DMS79 (cell line): ENCODE measurements at places on chromosomes 2 and 18.

DNA sequence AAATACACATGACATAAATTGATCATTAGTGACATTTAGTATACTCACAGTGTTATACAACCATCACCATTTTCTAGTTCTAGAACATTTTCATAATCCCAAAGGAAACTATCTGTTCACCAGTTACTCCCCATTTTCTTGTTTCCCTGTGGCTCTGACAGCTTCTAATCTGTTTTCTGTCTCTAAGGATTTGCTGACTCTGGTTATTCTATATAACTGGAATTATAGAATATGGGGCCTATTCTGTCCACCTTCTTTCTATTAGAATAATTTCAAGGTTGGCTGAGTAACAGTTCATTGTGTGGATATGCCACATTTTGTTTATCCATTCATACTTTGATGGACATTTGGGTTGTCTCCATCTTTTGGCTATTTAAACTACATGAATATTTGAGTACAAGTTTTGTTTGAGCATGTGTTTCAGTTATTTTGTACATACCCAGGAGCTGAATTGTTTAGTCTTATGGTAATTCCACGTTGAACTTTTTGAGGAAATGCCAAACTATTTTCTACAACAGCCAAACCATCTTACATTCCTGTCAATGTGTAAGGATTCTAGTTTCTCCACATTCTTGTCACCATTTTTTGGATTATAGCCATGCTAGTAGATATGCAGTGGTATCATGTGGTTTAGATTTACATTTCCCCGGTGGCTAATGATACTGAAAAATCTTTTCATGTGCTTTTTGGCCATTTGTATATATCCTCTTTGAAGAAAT, 20.5 kb downstream of the KIAA1328 start:
- DNase-seq: no peak

DNA sequence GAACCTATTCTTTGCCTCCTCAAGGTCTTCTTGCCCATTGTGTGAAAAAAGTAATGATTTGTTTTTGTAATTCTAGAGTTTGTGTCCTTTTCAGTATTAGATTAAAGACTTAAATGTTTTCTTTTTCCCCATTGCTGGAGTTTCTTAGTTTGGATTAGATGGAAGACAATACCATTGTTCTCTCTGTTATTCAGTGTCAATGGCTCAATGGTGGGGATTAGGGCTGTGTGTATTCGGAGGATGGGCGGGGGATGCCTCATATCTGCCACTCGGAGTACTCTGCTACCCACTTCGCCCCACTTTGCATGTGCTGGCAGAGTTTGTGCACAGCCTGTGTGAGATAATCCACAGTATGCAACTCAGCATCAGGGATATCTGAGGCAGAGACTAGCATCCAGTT, 90.1 kb downstream of the KLHL29 start:
- no peak for DNase-seq

DNA sequence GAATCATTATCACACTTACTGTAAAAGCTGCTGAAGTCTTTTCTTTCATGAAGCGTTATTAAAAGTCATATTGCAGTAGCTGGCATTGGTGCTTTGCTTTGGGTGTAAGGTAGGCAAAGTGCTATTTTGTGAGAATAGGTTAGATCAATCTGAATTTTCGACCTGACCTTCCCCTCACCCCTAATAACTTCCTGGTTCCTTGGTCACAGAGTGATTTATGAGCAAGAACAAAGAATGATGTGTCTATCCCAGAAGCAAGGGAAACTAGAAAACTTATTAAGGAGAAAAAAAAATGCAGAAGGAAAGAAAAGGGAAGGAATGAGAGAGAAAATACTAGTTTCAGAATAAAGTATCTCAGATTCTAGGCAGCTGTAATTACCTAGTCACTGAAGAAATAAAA, 163.1 kb upstream of the MEIS1 start:
- no peak for DNase-seq

DNA sequence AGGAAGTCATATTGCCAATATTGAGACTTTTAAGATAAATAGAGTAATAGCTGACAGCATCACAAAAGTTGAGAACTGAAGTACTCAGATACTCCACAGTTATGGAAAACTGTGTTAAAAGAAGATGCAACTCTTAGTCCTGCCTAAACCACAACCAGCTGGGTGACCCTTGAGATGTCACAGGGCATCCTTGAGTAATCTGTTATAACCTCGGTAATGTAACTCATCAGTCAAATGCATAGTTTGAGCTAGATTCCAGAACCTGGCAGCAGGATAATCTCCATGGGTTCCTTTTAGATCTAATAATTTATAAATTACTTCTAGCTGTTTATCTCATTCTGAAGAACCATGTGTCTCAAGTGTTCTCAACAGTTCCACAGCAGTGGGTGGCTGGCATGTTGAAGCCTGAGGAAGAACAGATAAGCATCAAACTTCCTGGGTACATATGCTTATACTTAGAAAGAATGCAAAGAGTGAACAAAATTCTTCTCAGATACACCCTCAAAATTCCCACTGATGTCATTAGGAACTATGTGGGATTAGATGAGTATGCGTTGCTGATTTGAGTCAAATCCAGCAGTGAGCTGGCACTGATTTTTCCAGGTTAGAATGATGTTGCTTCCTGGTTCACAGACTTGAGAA, 304.1 kb upstream of the ERBB4 start:
- no peak for DNase-seq

DNA sequence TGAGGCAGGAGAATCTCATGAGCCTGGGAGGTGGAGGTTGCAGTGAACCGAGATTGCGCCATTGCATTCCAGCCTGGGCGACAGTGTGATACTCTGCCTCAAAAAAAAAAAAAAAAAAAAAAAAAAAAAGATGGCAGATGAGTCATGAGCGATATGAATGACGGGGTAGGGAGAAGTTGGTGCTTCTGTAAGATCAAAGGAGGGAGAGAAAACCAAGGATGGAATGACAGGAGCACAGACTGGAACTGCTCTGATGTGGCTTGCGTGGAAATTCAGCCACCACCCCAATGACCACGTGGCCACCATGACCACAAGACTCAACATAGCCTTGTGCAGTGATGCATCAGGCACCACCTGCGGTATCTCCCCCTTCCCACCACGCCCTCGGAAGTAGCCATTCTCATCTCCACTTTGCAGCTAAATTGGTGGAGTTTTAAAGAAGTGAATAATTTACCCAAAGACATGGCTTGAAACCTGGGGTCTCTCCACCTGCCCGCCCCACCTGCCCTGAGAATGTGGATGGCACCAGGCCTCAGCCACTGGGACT, 96.0 kb downstream of the ACKR3 start:
- no peak for DNase-seq

- DNase-seq: peak; percentile 91
These were observed 91.9 kb downstream of the PPP1R1C start for GRCh38 chr2:182077448-182078142.

- DNase-seq: peak; percentile 10
These were observed 96.8 kb downstream of the UBE2E3 start for GRCh38 chr2:181077128-181077709.

- peak; percentile 61 for DNase-seq
These were observed 26.3 kb downstream of the TUBB6 start for GRCh38 chr18:12334366-12334808.

GRCh38 chr2:8406271-8406670, 275.6 kb upstream of the ID2 start:
- no peak for DNase-seq

DNA sequence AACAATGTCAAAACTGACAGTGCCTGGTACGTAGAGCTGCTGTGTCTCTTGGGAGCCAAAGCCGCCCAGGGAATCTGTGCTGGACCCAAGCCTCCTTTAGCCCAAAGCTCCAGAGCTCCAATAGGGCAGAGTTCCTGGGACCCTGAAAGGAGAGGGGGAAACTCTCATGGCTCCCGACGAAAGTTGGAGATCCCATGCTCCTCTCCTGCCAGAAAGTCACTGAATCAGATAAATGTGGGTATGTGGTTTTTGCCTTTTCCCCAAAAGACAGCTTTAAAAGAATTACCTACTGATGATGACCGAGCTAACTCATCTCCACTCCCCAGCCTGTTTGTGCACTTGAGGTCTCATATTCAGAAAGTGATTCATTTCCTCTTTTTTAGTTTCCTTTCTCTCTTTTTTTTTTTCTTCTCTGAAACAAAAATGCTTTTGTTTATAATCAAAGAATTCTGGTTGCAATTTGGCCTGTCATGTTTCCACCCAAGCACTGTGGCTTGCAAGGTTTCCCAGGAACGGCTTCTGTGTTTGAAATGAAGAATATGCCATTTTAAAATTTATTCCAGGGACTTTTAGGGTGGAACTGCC, 14.1 kb upstream of the PMAIP1 start:
- no peak for DNase-seq

- no peak for DNase-seq
These were observed 163.5 kb downstream of the RNF152 start for GRCh38 chr18:61729322-61729721.

GRCh38 chr18:59696311-59697235, 650 bp downstream of the CCBE1 start:
- DNase-seq: no peak

GRCh38 chr2:156077041-156077742, 255.3 kb downstream of the NR4A2 start:
- DNase-seq: no peak

GRCh38 chr2:12304564-12305171, 412.1 kb upstream of the TRIB2 start:
- DNase-seq: no peak

DNA sequence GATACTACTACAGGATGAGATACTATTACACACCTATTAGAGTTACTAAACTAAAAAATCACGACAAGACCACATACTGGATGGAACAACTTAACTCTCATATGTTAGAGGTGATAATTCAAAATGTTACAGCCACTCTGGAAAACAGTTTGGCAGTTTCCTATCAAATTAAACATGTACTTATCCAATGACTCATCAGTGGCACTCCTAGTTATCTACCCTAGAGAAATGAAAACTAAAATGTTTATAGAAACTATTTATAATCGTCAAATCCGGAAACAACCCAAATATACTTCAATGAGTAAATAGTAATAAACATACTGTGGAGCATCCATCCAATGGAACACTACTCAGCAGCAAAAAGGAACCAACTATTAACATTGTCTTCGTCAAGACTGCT, 137.0 kb upstream of the RBBP8 start:
- DNase-seq: no peak

GRCh38 chr2:140701726-140702125, 1429.1 kb downstream of the LRP1B start:
- DNase-seq: no peak

GRCh38 chr2:235495373-235496238, 1.8 kb downstream of the AGAP1 start:
- peak; percentile 7 for DNase-seq

GRCh38 chr2:42787788-42788477, 4.5 kb downstream of the HAAO start:
- no peak for DNase-seq

DNA sequence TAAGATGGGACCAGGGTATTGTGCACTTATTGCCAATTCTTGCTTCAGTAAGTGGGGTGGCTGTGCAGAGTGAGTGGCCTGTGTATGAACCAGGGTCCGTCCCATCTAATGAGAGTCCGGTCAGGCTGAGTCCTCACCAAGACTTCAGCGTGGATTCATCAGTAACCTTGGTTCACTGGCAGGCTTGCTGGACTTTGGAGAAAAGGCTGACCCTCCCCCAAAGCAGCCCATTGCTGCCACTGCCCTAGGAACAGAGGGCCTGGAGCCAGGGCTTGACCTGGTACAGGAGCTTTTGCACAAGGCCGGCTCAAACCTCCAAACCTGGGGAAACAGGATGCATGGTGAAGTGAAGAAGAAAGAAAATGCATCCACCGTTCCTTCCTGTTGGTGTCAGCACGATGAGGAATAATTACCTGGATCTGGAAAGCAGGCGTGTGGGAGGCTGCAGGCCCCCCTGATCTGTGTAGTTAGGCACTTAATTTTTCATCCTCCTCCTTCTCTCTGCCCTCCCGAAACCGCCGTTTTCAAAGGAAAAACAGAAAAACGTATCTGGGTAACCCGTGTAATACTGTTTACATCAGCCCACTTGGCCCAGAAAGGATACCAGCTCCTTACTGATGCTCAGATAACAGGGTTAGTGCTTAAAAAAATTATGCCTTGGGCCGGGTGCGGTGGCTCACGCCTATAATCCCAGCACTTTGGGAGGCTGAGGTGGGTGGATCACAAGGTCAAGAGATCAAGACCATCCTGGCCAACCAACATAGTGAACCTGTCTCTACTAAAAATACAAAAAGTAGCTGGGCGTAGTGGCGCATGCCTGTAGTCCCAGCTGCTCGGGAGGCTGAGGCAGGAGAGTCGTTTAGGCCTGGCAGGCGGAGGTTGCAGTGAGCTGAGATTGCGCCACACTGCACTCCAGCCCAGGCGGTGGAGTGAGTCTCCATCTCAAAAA, 147.7 kb downstream of the TGIF1 start:
- no peak for DNase-seq
